Mammary microvascular endothelial cell (primary cell): ENCODE measurements at places on chromosomes 2 and 18. TPM values are rescaled to one million over a fixed set of nuclear protein-coding genes. Genes with fewer than 3 reads are reported as not detected.

LAMA1 gene
- 0.25 and 0.27 TPM in 2 replicates for total RNA-seq

SLC9A4 gene
- not detected in 2 replicates for total RNA-seq

PLEK gene
- 0.05 TPM in 1 of 2 replicates, not detected in the other for total RNA-seq

CRACDL gene
- 12.0 and 13.3 TPM in 2 replicates for total RNA-seq

RAD51AP2 gene
- total RNA-seq, result not detected in 2 replicates

SIGLEC15 gene
- 0.59 and 1.7 TPM in 2 replicates for total RNA-seq

SULT1C2 gene
- total RNA-seq, result not detected in 2 replicates

FOXI3 gene
- total RNA-seq, result not detected in 2 replicates

TBR1 gene
- total RNA-seq, result not detected in 2 replicates

GPR45 gene
- not detected in 2 replicates for total RNA-seq

IL1F10 gene
- total RNA-seq, result not detected in 2 replicates

CREG2 gene
- 0.27 TPM in 1 of 2 replicates, not detected in the other for total RNA-seq

CCDC74B gene
- total RNA-seq, result 0.93 and 1.8 TPM in 2 replicates

TEKT4 gene
- not detected in 2 replicates for total RNA-seq

FRZB gene
- under 0.01 and 0.15 TPM in 2 replicates for total RNA-seq

FBXO36 gene
- total RNA-seq, result 2.3 and 2.6 TPM in 2 replicates

SESTD1 gene
- 13.3 and 15.3 TPM in 2 replicates for total RNA-seq

TLX2 gene
- total RNA-seq, result not detected in 2 replicates

CXXC1 gene
- total RNA-seq, result 35.8 and 36.0 TPM in 2 replicates

RAB17 gene
- 0.49 and 0.87 TPM in 2 replicates for total RNA-seq

PIEZO2 gene
- 9.5 and 23.7 TPM in 2 replicates for total RNA-seq

FOXD4L1 gene
- 0.07 TPM in 1 of 2 replicates, not detected in the other for total RNA-seq

C2orf74 gene
- total RNA-seq, result 10.1 and 10.8 TPM in 2 replicates

CRYGC gene
- total RNA-seq, result not detected in 2 replicates

CXCR4 gene
- total RNA-seq, result 17.1 and 17.2 TPM in 2 replicates

FSIP2 gene
- total RNA-seq, result 0.20 TPM in 1 of 2 replicates, not detected in the other

CFC1 gene
- total RNA-seq, result not detected in 2 replicates

AMER3 gene
- not detected in 2 replicates for total RNA-seq

DYNAP gene
- not detected in 2 replicates for total RNA-seq

PLB1 gene
- total RNA-seq, result 0.20 and 0.33 TPM in 2 replicates

SPHKAP gene
- total RNA-seq, result not detected in 2 replicates

RGPD4 gene
- not detected in 2 replicates for total RNA-seq

ASB18 gene
- total RNA-seq, result not detected in 2 replicates

MTX2 gene
- 47.6 and 58.7 TPM in 2 replicates for total RNA-seq

TMEM247 gene
- total RNA-seq, result not detected in 2 replicates

CNRIP1 gene
- total RNA-seq, result 69.2 and 78.7 TPM in 2 replicates

NT5C1B gene
- not detected in 2 replicates for total RNA-seq

DPP4 gene
- 20.2 and 20.3 TPM in 2 replicates for total RNA-seq

CDH2 gene
- 13.5 and 16.9 TPM in 2 replicates for total RNA-seq

EEF1B2 gene
- total RNA-seq, result 452 and 462 TPM in 2 replicates

FAM124B gene
- total RNA-seq, result 21.3 and 22.1 TPM in 2 replicates

NFU1 gene
- total RNA-seq, result 42.2 and 49.0 TPM in 2 replicates

MYO5B gene
- total RNA-seq, result 1.8 and 2.1 TPM in 2 replicates

CCDC74A gene
- total RNA-seq, result 6.6 and 9.9 TPM in 2 replicates

RAB27B gene
- under 0.01 and 0.25 TPM in 2 replicates for total RNA-seq

GAREM2 gene
- 0.20 and 0.25 TPM in 2 replicates for total RNA-seq

SLC9A2 gene
- 0.05 and 0.07 TPM in 2 replicates for total RNA-seq

CTAGE1 gene
- not detected in 2 replicates for total RNA-seq

CCDC178 gene
- 8.2 and 8.5 TPM in 2 replicates for total RNA-seq

FSHR gene
- total RNA-seq, result not detected in 2 replicates

NOSTRIN gene
- total RNA-seq, result 11.0 and 14.2 TPM in 2 replicates

UCN gene
- total RNA-seq, result not detected in 2 replicates

MBP gene
- 4.5 and 6.1 TPM in 2 replicates for total RNA-seq

CIDEA gene
- total RNA-seq, result 7.2 and 8.2 TPM in 2 replicates

CABLES1 gene
- 11.9 and 18.5 TPM in 2 replicates for total RNA-seq

CYP27C1 gene
- total RNA-seq, result not detected in 2 replicates

ARHGAP15 gene
- total RNA-seq, result not detected in 2 replicates

LYG2 gene
- not detected in 2 replicates for total RNA-seq

DNAJC10 gene
- 105 and 118 TPM in 2 replicates for total RNA-seq
